GM04504 (cell line): ENCODE measurements at places on chromosomes 13 and 19.

- peak; percentile 3 for DNase-seq
These were observed 2.8 kb upstream of the CEACAM5 start for GRCh38 chr19:41705393-41706174.

GRCh38 chr19:1907563-1908363 is 2.6 kb downstream of the ADAT3 start:
- no peak for DNase-seq

DNA sequence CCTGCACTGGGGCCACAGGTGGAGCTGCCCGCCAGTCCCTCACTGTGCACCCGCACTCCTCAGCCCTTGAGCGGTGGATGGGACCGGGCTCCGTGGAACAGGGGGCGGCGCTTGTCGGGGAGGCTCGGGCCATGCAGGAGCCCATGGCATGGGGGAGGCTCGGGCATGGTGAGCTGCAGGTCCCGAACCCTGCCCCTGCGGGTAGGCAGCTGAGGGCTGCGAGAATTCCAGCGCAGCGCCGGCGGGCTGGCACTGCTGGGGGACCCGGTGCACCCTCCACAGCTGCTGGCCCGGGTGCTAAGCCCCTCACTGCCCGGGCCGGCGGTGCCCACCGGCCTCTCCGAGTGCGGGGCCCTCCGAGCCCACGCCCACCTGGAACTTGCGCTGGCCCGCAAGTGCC is 877.5 kb upstream of the PCDH9 start:
- no peak for DNase-seq

- no peak for DNase-seq
These were observed 2.9 kb upstream of the GPR18 start for GRCh38 chr13:99261059-99261458.

DNA sequence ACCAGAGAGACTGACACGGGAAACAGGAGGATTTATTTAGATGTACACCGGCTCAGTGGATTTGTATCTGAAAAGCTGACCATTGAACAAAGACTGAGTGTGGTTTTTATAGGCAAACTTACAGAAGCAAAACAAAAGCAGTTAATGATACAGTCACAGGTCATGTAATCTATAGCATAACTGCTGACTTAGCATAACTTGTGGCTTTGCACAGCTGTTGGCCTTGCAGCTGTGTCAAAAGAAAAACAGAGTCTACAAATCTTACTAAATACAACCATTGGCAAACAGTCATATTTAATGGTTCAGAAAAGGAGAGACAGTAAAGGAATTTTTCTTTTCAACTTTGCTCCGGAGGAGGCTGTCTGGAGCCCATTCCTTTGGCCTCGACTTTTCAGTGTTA is 2.3 kb upstream of the ILF3 start:
- no peak for DNase-seq

DNA sequence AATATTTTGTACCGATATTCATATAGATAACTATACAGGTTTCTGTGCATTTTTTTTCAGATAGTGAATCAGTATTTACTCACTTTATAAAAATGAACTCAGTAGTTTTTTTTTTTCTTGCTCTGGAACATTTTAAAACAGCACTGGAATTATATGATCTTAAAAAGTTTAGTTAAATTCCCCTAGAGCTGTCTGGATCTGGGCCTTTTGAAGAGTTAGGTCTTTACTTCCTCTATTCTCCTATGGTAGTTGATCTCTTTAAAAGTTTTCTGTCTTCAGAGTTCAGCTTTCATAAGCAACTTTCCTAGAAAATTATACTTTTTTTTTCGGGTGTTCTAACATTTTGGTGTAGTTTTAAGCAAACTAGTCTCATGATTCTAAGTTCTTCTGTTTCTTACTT is 21.8 kb upstream of the RBM26 start:
- no peak for DNase-seq

- DNase-seq = no peak
These were observed 3.4 kb downstream of the SLITRK1 start for GRCh38 chr13:83878691-83879430.

- DNase-seq = no peak
These were observed 2.8 kb downstream of the RSPH6A start for GRCh38 chr19:45812297-45812696.

- no peak for DNase-seq
These were observed 1581.3 kb downstream of the EFNB2 start for GRCh38 chr13:104954210-104954609.

DNA sequence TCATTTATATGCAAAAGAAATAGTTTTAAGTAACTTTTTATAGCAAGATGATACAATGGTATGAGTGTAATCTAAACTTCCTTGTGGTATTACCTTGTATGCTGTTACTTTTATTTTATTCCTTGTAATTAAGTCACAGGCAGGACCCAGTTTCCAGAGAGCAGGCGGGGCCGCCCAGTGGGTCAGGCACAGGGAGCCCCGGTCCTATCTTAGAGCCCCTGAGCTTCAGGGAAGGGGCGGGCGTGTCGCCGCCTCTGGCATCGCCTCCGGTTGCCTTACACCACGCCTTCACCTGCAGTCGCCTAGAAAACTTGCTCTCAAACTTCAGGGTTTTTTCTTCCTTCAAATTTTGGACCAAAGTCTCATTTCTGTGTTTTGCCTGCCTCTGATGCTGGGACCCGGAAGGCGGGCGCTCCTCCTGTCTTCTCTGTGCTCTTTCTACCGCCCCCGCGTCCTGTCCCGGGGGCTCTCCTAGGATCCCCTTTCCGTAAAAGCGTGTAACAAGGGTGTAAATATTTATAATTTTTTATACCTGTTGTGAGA is 10.2 kb downstream of the PLPPR3 start:
- no peak for DNase-seq

DNA sequence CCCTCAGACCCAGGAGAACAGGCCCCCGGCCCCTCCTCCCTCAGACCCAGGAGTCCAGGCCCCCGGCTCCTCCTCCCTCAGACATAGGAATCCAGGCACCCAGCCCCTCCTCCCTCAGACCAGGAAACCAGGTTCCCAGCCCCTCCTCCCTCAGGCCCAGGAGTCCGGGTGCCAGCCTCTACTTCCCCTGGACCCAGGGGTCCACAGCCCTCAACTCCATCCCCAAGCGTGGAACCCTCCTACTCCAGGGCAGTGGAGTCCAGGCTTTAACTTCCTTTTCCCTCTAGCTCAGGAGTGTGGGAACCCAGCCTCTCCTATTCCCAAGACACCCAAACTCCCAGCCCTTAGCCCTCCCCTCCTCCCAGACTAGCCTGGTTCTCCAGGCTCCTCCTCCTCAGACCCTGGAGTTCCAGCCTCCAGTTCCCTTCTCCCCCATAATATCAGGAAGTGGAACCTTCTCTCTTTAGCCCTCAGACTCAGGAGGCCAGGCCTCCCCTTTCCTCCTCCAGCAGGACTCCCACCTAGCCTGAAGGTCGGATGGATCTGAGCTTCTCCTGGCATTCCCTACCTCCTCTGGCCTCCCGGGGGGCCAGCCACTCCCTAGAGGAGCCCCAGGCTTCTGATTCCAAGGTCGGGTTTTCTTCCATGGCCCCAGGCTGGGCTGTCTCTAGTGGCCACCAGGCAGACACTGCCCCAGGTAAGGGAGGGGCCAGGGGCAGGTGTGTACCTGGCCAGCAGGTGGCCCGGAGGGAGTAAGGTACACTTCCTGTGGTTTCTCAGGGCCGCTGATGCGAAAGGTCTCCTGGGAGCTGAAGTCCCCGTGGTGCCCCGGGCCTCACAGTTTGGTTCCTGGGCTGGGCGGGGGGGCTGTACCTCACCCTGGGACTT is at the start of gene TMC4:
Gene TMC4 (minus strand): TSS at position 690 of the 888 bp plus-strand sequence. CDS start 43 bp downstream, at position 647.
- DNase-seq = no peak

DNA sequence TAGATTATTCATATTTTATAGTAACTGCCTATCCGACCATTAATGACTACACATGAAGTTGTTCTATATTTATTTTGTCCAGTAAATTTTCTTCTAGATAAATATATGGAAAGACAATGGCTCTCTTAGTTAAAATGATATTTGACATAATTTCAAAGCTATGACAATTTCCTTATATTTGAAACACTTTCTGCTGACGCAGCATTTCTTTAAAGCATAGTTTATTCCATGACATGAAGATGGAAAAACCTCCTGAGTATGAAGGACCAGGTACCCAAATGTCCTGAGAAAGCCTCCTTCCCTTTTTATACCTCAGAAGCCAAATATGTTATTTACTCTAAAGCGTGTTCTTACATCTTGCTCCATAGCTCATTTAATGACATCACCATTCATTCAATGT is 831.6 kb downstream of the EFNB2 start:
- no peak for DNase-seq

DNA sequence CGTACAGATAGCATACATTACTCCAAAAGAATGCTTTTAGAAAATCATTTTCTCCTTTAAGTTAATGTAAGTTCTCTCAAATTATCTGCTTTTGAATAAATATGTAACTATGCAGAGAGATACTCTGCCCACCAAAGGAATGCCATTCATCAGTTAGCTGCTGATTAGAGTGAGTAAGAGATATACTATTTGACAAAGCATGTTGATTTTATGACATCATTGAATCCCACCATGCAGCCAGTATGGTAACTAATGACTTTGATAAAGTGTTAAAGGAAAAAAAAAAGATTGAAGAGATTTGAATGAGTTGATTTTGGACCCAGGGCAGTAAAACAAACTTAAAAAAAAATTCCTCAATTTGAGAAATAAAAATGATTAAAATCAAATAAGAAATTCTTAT is 521.5 kb downstream of the SLITRK6 start:
- DNase-seq = no peak
